ENCODE measurements at places on chromosomes 4 and X. TPM values are rescaled to one million over a fixed set of nuclear protein-coding genes. Genes with fewer than 3 reads are reported as not detected.

The SPANXA2 gene
- not detected for total RNA-seq

The MMGT1 gene
- 13.9 TPM for total RNA-seq

The BMX gene
- total RNA-seq, result not detected

The SSX2B gene
- total RNA-seq, result not detected

The SORCS2 gene
- 0.58 TPM for total RNA-seq

The NEIL3 gene
- total RNA-seq, result 2.0 TPM

The GPR34 gene
- not detected for total RNA-seq

All from pericardium fibroblast (primary cell).